Right ventricle myocardium superior (tissue), 1 donor: ENCODE measurements at places on chromosomes 2 and 18.

- DNase-seq, result no peak
Observed at GRCh38 chr2:216698895-216699294, 3.5 kb upstream of the IGFBP5 start.

GRCh38 chr2:200406379-200406778 lies 99.9 kb downstream of the SPATS2L start:
- DNase-seq, result no peak

- no peak for DNase-seq
Observed at GRCh38 chr2:111896024-111896423, 2.4 kb upstream of the MERTK start.

GRCh38 chr2:48145845-48146452 lies 239.7 kb upstream of the FBXO11 start:
- DNase-seq, result no peak

- DNase-seq, result no peak
Observed at GRCh38 chr18:24727685-24728084, 267.2 kb downstream of the HRH4 start.

DNA sequence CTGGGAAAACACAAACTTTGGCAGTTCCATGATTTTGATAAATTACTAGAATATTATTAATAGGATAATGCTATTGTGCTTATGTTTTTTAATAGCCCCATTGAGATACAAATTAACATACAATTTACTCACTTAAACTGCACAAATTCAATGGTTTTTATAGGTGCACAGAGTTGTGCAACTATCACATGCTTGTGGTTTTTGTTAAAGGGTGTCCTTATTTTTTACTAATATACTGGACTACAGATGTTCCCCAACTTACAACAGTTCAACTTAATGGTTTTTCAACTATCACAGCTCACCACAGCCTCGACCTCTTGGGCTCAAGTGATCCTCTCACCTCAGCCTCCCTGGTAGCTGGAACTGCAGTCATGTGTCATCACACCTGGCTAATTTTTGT lies 76.6 kb downstream of the OSBPL1A start:
- DNase-seq, result no peak

DNA sequence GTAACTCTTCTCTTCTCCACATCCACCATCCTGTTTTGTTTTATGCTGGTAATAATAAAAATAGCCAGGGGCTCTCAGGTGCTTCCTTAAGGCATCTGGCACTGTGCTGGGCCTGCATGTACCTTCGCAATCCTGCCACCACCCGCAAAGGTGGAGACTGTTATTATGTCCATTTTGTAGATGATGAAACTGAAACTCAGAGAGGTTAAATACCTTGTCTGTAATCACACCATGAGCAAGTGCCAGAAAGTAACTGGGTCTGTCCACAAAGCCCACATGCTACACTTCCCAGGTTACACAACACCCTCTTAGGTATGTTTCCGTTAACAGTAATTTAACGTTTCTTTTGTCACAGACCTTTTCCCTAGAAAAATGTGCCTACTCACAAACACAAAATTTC lies 27.0 kb downstream of the NRP2 start:
- no peak for DNase-seq

GRCh38 chr2:216878072-216878471 lies 18.2 kb upstream of the TNP1 start:
- no peak for DNase-seq
